ENCODE measurements at places on chromosomes 4 and X.

DNA sequence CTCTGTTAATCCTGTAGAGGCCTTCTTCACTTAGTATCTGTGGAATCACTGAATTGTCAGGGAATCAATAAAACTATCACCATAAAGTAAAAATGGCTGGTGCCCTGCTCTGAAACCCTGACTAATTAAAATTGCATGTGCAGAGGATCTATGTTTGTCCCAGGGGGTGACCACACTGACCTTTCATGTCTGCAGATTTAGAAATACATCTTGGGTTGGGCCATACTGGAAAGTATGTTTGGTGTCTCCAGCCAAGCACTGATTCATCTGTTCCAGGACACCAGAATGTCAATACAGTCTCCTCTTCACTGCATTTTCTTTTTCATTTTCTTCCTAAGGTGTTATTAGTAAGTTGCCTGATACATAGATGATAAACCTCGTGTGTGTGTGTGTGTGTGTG, 490.9 kb upstream of the INTU start:
- DNase-seq: no peak

- DNase-seq: no peak
These were observed 855.1 kb upstream of the INTU start for GRCh38 chr4:126777649-126778048.

DNA sequence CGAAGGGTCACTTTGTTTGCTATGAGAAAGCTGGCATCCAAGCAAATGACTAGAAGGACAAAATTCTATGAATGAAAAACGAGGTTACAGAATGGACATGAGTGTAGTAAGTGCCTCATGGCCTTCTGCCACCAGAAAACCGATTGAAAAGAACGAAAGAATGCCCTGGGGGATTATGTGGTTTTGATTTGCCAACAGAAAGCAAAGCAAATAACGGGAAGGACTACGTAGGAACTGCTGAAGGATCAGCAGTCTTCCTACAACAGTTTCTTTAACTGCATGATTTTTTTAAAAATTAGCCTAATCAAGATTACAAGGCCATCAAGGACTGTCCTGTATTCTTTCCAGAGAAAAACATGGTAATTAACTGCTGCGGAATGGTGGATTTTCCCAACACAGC, 50.6 kb downstream of the NRK start:
- DNase-seq: no peak

DNA sequence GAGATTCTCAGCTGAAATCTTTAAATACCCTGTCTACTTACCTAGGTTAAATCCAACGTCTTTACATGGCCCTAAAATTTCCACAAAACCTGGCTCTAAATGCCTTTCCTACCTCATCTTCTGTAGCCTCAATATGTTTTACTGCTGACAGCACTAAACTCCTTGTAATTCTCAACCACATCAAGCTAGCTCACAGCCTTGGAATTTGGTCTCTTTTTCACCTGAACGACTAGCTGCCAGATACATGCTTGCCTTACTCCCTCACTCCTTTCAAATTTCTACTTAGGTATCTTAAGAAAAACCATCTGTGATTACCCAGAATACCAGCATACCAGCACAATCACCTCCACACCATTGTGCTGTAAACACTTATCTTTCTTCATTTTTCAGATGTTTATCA, 635.6 kb upstream of the PCDH10 start:
- DNase-seq: no peak

DNA sequence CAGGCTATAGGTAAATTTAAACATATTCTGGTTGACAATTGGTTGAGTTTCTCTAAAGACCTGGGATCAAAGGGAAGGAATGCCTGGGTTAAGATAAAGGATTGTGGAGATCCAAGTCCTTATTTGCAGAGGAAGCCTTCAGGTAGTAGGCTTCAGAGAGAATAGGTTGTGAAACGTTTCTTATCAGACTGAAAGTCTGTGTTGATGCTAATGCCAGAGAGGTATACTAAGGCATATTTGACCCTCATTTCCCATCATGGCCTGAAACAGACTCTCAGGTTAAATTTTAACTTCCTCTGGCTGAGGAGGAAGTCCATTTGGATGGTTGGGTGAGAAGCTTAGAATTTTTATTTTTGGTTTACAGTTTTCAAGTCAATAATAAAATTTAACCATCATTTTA, 48.1 kb downstream of the UGT2A2 start:
- DNase-seq: no peak

GRCh38 chr4:23952258-23952657, 62.4 kb upstream of the PPARGC1A start:
- DNase-seq: no peak

DNA sequence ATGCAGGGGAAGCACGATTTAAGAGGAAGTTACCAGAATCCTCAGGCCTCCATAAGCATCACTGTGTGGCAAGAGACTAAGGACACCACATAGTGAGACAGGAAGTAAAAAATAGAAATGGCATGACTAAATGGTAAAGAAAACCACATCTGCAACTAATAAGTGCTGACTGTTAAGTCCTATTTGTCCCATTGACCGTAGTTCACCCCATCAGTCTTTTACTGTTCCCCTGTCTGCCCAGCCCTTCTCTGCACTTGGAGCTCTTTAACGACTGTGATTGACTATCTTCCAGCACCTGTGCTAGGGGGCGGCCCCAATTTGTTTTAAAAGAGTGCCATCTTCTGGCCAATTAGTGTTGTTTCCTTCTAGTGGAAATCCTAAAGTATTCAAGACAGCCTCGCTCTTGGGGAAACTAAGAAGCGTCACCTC, 94.2 kb downstream of the MAOA start:
- DNase-seq: peak; percentile 69

GRCh38 chr4:13599159-13599558, 28.4 kb downstream of the BOD1L1 start:
- DNase-seq: no peak

DNA sequence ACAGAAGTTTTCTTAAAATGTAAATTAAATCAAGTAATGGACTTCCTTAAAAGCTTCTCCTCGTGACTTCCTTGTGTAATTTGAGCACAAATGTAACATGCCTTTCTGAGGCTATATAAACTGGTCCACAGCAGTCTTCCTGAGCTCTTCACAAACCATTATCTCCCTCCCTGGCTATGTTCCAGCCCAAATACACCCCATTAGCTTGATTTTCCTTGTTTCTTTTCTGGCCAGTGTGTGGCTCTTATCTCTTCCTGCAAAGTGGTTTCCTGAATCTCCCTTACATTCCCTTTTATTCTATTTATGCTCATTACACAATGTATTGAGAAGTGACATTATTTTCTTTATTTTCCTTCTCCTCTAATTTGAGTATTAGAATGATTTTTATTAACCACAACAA, 1085.3 kb upstream of the PCDH10 start:
- DNase-seq: no peak

DNA sequence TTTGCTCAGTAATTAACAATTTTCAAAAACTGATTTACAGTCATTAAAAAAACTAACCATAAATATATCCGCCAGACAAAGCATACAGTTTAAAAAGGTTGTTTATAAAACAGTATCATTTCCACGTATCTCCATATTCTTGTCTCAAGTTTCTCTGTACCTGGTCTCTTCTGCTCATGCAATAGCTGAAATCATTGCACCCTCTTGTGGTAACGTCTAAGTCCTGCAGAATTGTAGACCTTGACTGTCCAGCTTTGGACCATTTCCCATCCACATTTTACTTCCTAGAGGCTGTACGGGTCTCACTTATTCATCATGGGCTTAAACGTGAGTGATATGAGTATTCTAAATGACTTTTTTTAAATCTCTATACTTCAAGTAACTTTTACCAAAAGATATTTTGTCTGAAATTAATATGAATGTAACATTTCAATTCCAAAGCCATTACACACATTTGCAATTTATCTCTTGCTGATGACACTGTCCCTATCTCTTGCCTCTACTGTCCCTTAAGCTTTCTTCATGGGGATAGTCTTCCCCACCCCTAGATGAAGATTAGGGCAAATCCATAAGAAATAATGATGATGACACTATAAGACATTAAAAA, 118.5 kb downstream of the BTC start:
- DNase-seq: peak; percentile 64

DNA sequence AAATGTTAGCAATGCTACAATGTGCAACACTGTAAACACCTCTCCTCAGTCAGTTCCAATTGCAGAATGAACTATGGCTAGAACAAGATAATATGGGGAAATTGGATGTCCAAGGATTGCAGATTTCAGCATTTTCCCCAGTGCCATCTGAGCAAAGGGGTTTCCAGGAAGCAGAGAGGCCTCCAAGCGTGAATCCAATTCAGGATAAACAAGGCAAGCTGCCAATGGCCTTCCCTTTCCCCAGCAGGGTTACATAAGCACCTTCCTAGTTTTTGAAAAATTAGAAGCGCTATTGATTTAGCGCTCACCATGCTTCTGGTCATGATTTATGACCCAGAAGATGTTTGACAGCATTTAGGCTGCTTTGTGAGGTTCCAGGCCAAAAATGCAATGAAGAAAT, 223.0 kb upstream of the GATB start:
- DNase-seq: no peak

DNA sequence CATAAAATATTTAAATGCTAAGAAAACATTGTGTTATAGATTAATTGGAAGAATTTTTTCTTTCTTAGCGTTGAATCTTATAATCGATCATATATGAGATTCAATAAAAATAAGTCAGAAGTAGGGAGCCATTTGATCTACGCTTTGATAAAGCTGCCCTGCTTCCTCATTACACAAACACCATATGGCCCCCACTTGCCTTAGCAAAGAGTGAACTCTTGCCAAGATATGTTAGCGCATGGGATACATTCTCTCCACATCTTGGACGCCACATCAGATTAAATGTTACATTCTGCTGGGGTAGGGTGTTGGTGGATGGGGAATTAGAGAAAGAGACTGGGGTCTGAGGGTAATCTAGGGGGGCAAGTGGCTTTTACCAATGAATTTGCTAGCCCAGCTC, 207.7 kb upstream of the MID1 start:
- DNase-seq: no peak

DNA sequence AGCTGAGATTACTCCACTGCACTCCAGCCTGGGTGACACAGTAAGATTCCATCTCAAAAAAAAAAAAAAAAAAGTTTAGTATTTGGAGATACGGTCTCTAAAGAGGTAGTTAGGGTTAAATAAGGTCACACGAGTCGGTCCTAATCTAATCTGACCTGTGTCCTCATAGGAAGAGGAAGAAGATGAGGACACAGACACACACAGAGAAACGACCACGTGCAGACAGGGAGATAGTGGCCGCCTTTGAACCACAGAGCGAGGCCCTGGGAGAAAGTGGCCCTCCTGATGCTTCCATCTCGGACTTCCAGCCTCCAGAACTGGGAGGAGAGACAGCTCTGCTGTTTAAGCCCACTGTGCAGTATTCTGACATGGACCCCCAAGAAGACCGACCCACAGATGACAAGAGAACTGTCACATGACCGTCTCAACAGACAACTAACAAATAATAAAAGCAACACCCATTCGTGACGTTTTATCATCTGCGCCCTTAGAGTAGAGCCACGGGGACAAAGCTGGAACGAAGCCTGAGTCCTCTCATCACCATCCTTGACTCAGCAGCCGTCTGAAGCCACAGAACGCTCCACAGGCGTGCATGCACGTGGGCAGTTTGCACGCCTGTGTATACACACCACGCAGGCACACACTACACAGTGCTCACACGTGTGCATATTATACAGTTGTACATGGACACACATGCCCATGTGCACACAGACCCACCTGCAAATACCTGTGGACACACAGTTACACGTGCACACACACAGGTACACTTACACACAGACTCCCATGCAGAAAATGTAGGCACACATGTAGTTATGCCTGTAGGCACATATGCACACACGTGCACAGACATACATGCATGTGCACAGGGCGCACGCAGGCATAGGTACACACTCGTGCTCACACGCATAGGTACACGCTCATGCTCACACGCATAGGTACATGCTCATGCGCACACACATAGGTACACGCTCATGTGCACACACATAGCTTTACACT, 51.7 kb downstream of the FAM53A start:
- no peak for DNase-seq

DNA sequence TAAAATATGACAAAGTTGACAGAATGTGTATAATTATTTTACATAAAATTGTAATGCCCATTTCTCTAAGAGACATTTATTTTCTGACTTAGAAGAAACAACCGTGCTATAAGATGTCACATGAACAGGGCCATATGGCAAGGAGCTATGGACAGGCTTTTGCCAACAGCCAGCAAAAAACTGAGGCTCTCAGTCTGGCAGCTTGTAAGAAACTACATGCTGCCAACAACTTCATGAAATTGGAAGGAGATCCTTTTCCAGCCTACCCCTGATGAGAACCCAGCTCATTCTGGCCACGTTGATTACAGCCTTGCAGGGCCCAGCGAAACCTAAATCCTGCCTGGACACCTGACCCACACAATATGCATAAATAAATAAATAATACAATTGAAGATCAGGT, 250.3 kb upstream of the ARSJ start:
- DNase-seq: no peak

DNA sequence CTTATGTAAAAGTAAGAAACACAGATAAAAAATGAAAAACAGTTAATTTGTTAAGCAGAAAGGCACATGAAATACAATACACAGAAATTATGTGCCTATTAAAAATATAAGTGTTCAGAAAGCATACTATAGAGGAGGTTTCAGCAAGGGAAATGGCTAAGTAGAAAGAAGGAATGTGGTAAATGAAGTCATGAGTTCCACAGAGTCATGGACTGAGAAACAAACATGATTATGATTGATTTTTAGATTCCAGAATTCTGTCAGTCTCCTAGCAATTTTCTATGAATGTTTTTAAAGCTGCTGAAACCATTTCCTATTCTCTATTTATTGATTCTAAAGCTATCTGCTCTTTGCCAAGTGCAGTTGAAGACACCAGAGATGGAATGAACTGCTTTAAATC, 1398.4 kb downstream of the ARAP2 start:
- no peak for DNase-seq

DNA sequence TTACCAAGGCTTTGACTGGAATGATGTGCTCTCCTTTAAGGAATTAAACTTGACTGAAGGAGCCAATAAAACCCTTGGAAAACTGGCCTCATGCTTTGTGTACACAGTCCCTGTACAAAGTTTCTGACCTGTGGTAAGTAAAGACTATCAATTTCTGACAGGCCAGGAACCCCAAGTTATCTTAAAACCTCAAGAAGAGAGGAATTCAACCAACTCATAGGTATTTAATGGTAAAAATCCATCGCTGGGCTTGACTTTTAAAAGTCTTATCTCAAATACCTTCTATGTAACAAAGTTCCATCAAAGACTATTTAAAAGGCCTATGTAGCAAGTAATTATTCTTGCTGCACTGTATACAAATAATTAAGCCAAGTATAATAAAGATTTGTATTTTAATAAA, 103.7 kb upstream of the TENT5D start:
- DNase-seq: no peak

- no peak for DNase-seq
These were observed 67.6 kb downstream of the MRPL1 start for GRCh38 chr4:77930154-77930639.

DNA sequence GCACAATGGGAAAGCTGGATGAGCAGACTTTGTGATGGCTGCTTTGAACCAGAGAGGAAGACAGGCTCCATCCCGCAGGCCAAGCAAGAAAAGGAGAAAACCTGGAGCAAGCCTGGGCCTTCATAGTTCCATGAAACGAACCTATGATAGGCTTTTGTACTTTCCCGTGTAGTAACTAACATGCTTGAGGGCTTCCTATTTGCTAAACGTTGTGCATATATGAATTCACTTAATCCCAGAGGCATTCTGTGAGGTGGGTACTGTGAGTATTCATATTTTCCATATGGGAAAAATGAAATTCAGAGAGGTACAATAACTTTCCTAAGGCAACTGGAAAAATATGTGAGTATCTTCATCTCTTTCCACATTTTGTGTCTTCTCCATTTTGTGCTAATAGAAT, 13.6 kb upstream of the APBB2 start:
- DNase-seq: no peak

Measured in suppressor macrophage treated with lipopolysaccharide for 1 hour (primary cell).